ENCODE measurements at places on chromosomes 6 and 20.
A peak's percentile ranks its signal among the peaks of the same experiment; 100 is the strongest.

- DNase-seq: no peak
Measured at GRCh38 chr6:1406306-1407072, 17.1 kb downstream of the FOXF2 start.

DNA sequence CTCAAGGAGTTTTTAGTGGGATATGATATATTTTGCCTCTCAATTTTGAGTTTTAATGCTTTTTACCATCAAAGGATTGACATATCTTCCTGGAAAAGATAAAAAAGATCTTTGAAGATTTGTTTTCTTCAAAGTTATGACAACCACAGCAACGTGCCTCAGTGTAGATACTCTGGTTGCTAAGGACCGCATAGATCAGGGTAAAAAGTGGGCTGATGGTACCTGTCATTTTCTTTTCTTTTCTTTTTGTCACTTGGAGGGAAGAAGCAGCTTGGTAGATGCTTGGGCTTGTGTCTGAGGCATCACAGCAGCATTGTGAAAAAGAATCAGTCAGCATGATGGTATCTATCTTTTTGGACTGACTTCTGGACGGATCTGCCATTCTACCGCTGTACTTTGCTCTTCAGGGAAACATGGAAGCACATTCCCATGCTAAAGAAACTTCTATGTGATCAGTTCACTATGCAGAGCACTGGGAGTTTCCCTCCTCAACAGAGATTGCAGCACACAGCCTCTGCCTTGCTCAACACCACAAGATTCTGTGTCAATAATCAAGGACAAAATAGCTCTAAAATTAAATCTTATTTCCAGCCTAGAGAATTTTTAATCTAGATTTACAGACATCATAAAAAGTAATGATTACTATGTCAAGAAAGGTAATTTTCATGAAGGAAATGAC is 54.8 kb upstream of the SGK1 start:
- DNase-seq: peak; percentile 68

GRCh38 chr6:158772172-158772571 is 47.0 kb downstream of the EZR start:
- DNase-seq: no peak

GRCh38 chr6:89830170-89830809 is 610 bp downstream of the CASP8AP2 start:
- DNase-seq: no peak

- no peak for DNase-seq
Measured at GRCh38 chr6:157157258-157157657, 166.1 kb downstream of the TMEM242 start.

- no peak for DNase-seq
Measured at GRCh38 chr20:3864518-3864917, 17.9 kb downstream of the MAVS start.

GRCh38 chr6:4185419-4185818 is 50.0 kb upstream of the ECI2 start:
- DNase-seq: no peak

DNA sequence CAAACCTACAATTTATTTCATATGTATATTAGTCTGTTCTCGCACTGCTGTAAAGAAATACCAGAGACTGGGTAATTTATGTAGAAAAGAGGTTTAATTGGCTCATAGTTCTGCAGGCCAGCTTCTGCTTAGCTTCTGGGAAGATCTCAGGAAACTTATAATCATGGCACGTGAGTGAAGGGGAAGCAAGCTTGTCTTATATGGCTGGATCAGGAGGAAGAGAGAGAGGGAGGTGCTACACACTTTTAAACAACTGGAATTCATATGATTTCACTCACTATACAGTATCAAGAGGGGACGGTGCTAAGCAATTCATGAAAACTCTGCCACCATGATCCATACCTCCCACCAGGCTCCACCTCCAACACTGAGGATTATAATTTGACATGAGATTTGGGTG is 29.9 kb downstream of the PHACTR2 start:
- no peak for DNase-seq

DNA sequence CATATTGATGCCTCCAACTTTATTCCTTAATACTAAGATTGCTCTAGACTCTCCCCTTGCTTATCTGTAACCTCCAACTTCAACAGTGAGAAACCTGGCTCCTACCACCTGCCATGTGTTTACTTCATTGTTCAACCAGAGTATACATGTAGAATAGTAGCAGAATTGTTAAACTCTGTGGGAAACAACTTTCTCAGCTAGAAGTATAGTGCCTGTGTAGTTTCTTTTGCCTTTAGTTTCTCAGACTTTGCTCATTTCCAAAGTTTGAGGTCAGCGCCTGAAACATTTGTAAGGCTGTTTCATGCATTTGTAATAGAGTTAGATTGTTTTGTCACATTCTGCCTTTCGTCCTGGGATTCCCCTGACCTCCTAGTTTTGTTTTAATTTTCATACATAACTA is 34.9 kb upstream of the HECA start:
- no peak for DNase-seq

DNA sequence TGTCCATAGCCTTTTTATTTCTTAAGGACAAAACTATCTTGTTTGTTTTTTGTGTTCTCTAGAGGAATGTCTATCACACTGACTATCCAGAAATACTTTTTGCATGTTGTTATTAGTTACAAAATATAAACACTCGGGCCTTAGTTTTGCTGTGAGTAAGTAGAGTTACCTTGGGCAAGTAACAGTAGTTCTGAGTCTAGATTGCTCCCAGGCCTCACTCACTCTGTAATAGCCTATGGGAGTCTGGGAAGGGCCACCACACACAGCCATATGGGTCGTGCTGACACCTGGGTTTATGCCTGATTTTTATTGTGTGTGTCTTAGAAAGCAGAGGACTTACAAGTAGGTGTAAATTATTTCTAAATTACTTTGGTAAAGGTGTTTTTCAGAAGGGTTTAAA is 185.8 kb downstream of the TMEM242 start:
- no peak for DNase-seq

GRCh38 chr6:147000545-147001488 is 203.4 kb upstream of the STXBP5 start:
- no peak for DNase-seq

GRCh38 chr20:14583413-14583812 is 246.0 kb upstream of the FLRT3 start:
- DNase-seq: no peak

DNA sequence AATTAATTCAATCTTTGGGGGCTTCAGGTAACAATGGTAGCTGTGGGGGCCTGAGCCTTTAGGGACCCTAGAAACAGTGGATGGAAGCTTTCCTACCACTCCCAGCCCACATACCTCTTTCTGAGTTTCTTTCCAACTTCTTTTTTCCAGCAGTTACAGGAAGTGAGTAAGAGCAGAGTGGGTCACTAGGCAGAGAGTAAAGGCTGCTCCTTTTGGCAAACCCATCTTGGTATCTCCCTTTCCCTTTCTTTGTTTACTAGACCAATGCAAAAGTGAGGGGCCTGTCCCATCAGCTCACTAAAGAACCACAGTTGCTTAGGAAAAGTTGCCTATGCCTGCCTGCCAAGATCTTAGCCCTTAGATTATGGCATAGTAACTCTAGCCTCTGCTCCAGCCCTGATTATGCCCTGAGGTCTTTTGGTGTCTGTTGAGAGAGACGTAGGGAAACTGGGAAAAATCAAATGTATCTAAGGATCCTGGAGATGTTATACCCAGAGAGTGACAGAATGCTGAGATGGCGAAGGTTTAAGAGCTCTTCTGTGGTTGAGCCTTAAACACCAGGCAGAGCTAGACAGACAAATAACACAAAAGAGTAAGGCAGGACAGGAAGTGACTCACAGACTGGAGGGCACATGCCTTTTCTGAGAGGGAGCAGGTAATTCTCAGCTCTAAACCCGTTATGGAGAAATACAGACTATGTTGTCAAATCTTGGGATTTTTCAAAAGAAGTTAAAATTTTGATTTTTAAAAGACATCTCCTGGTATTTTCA is 31.3 kb downstream of the TRMT6 start:
- peak; percentile 30 for DNase-seq

GRCh38 chr20:44027343-44028002 is 112.8 kb downstream of the TOX2 start:
- DNase-seq: no peak

DNA sequence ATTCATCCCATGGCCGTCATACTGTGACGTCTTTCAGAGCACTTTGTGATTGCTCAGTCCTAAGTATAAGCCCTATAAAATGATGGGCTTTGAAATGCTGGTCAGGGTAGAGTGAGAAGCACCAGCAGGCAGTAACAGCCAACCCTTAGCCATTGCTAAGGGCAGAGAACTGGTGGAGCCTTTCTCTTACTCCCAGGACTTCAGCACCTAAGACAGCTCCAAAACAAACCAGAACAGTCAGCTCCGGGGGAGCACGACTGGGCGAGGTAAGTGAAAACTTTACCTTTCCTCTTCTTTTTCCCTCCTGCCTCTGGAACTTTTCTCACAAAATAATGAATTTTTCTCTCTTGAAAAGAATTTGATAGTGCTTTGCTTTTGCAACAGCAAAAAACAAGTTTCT is at the start of gene VIP:
Gene VIP, plus strand, starts transcription at position 104 of the 400 bp plus-strand sequence. CDS start 1,381 bp downstream, outside the sequence.
- no peak for DNase-seq

DNA sequence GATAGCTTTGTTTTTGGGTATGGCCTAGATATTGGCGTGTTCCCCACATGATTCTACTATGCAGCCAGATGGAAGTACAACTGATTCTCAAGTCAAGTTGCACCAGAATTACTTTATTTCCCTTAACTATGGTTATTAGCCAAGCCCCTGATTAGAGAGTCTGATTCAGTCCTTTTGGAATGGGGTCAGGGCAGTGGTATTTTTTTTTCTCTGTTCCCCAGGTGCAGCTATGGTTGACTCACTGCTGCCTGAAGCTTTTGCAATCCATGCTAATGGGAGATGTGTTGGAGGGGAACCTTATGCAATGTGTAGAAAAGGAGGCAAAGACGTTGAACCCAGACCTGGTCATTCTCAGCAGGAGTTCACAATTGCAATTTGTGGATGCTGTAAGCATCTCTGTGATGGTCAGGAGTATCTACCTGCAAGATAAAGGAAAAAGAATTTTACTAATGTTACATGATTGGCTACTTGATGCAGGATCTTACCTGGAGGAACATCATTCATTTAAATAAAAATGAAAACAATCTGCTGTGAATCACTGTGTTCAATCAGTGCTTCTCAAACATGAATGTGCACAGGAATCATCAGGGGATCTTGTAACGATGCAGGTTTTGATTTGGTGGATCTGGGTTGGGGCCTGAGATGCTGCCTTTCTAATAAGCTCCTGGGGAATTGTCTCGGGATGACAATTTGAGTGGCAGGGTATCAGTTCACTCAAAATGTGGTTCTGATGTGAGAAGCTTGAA is 49.4 kb downstream of the PFDN4 start:
- DNase-seq: no peak

DNA sequence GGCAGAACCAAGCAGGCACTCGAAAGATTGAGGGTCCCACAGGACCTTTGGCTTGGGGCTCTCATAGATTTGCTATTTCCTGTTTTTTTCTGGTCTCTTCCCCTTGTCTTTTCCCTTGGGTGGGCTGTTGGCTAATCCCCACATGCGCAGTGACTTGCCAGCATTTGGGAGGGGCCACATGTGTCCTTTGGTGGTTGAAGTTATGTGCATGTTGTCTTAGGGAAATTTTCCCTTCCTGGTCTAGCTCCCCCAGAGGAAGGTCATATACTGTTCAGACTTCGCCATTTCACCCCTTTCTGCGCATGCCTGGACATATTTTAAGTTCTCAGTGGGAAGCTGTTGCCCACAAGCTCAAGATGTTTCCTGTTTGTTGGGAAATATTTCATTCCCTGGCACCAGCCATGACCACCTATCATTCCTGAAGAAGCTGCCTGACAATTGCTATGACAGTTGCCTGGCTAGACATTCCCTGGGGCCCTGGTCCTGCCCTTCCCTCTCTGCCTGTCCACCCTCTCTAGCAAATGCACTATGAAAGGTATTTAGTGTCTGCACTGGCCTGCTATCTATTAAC is 156.2 kb upstream of the THBS2 start:
- DNase-seq: peak; percentile 39

DNA sequence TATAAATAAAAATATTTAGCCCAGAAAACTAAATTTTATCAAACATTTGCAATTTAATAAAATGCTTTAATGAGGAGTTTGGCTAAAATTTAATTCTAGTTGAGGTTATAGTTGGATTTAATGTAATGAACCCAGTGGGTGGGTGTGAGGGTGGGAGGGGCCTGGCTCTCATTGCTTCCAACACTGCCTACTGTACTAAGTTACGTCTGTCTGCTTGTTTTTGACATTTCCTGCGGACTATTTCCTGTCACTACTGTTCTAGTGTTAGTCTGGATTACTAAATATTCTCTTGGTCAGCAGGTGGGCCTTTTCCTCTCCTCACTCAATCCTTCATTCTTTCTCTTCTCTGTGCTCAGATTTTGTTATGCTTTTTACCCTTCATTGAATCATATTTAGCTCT is 82.5 kb upstream of the MAP3K7 start:
- no peak for DNase-seq

DNA sequence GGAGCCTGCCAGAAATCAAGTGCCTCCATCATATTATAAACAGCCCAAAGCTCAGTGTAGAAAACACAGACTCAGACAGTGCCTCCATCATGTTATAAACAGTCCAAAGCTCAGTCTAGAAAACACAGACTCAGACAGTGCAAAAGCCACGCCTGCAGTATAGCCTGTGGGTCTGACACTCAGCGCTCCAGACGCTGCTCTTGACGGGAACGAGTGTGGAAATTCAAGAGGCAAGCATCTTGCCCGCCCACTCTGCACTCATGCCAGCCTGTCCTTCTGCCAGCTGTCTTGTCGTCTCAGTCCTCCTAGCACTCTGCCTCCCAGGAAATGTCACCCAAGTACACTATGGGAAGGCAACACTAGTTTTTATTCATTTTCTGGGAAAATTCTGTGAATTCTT is 274.2 kb upstream of the CDH4 start:
- DNase-seq: no peak

- DNase-seq: no peak
Measured at GRCh38 chr6:42236682-42237473, 19.2 kb upstream of the MRPS10 start.

DNA sequence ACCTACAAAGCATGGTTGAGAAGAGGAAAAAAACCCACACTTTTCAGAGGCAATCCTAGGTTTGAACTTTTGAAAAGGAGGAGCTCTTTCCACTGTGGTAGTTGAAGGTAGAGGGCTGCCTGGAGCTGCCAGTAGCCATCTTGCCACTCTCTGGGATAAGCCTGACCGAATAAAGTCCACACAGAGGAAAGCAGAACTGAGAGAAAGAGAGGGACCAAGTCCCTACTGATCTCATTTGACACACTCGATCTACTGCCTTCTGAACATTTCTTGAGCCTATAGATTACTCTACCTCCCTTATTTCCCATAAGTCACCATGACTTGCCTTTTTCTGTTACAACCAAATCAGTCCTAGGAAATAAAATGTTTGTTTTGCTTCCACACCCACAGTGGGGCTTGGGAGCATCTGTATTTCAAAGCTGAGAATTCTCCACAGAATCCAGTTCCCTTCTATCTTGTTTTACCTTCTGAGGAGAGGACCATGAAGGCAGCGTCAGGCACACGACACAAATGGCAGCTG is 147.0 kb upstream of the PTPRK start:
- DNase-seq: no peak

- DNase-seq: peak; percentile 83
Measured at GRCh38 chr20:45293041-45294002, 13.3 kb upstream of the RBPJL start.

- DNase-seq: no peak
Measured at GRCh38 chr6:122114717-122115116, 284.7 kb upstream of the HSF2 start.
